ENCODE measurements at places on chromosomes 2 and 18. TPM values are rescaled to one million over a fixed set of nuclear protein-coding genes. Genes with fewer than 3 reads are reported as not detected.

Gene NTSR2
- 18.5 TPM for total RNA-seq

Gene KCNG2
- 1.5 TPM for total RNA-seq

Gene PTRHD1
- 23.6 TPM for total RNA-seq

DNA sequence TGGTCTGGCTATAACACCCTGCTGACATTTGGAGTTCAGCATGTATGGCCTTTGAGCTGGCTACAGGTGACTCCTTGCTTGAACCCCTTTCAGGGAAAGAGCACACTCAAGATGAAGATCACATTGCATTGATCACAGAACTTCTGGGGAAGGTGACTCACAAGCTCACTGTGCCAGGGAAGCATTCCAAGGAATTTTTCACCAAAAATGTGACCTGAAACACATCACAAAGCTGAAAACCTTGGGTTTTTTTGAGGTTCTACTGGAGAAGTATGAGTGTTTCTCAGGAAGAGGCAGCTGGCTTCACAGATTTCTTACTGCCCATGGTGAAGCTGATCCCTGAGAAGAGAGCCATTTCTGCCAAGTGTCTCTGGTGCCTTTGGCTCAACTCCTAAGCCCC is 879.0 kb downstream of the CBLN2 start:
- no peak for DNase-seq

DNA sequence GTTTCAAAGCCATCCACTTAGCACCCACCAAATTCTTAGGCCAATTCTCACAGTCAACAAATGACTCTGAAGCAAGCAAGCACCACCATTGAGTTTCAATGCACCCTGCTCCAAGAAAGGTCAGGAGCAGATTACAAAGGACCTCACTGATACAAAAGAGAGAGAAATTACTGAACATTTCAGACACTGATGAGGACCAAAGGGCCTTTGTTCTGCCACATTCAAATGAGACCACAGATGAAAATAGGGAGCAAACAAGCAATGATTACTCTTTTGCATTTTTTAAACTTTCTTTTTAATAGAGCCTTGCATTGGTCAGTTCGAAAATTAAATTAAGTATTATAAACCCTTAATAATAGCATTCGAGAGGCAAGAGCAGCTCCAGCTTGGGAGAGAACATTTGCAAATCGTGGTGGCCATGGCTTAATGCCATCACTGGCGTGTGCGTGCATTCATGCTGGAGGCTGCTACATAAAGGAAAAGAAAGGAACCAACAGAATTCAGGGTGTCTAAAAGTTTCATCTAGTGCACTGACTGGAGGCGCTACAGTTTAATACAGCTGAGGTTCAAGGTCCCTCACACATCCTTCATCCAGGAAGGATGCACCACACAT is 87.5 kb downstream of the KLF7 start:
- no peak for DNase-seq

GRCh38 chr18:36931106-36931505 is 102.2 kb downstream of the KIAA1328 start:
- no peak for DNase-seq

All from dorsolateral prefrontal cortex (tissue), 122 donors.